HFFc6 (cell line): ENCODE measurements at places on chromosomes 3 and 15. TPM values are rescaled to one million over a fixed set of nuclear protein-coding genes. Genes with fewer than 3 reads are reported as not detected.

The UBXN7 gene
- 45.7 to 62.3 TPM (median 59.2 TPM) in 3 replicates for total RNA-seq

The SH2D7 gene
- total RNA-seq, result not detected in 3 replicates

The CLEC3B gene
- total RNA-seq, result 0.84 to 1.4 TPM (median 1.1 TPM) in 3 replicates

The IMPG2 gene
- total RNA-seq, result 0.07 to 0.08 TPM (median 0.07 TPM) in 3 replicates

The TRH gene
- not detected in 3 replicates for total RNA-seq

DNA sequence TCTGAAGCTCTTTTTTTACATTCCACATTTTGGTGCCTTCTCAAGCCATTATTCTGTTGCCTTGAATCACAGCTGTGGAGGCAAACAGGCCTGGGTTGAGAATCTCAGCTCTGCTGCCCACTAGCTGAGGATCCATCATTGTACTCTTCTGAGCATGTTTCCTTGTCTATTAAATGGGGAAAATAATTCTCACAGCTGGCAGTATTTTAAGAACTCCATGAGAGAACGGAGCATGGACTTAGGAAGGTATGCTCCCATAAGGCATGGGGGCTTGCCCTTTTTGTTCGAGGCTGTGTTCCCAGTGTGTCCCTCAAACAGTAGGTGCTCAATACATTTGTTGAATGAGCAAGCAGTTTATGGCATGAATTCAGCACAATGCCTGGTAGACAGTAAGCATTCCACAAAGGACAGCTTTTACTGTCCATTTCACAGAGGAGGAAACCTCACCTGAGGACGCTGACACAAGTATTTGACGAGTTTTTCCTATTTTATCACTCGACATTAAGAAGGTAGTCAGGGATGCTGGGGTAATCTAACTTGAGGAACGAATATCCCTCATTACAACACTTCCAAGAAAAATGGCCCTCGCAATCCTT, 2.1 kb upstream of the PTPRG start:
- DNase-seq, result peak; percentile 47

DNA sequence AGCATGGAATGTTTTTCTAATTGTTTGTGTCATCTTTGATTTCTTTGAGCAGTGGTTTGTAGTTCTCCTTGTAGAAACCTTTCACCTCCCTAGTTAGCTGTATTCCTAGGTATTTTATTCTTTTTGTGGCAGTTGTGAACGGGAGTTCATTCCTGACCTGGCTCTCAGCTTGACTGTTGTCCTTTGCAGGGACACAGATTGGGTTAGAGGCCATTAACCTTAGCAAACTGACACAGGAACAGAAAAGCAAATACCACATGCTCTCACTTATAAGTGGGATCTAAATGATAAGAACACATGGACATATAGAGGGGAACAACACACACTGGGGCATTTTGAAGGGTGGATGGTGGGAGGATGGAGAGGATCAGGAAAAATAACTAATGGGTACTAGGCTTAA, 52.2 kb upstream of the RORA start:
- no peak for DNase-seq

- no peak for DNase-seq
Measured at GRCh38 chr3:114451051-114451451, 157.2 kb downstream of the TIGIT start.

DNA sequence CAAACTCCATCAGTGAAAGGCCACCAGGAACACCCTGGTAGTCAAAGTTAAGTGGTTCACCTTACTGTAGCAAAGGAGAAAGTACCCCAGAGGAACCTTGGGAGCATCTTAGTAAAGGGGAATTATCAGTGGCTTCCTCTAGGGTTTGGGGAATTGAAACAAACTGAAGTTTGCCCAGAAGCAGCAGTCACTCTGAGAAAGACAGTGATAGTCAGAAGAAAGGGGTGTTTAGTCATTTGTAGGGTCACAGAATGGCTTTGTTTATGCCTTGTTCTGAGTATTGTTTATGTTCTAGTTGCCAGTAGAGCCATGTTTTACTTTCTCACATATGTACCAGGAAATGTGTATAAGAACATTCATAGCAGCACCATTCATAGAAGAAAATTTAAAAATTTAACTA, 93.8 kb downstream of the FHIT start:
- no peak for DNase-seq

DNA sequence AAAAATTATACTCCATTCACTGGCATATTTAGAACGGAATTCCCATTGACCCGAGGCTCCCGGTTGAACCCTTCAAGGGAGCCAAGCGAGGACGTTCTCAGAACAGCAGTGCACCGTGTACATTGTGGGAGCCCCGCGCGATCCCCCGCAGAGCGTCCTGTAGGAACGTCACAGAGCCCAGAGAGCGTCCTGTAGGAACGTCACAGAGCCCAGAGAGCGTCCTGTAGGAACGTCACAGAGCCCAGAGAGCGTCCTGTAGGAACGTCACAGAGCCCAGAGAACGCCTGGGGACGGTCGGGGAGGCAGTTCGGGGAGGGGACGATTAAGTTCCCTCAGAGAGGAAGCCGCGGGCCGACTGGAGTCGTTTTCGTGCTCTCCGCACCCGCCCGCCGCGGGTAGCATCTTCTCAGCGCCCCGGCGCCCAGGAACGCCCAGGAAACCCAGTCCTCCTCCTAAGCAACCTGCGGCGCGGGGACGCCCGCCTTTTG, 506 bp upstream of the ATP1B3 start:
- DNase-seq, result peak; percentile 60

GRCh38 chr15:89393056-89393455, 58.4 kb upstream of the POLG start:
- DNase-seq, result no peak

DNA sequence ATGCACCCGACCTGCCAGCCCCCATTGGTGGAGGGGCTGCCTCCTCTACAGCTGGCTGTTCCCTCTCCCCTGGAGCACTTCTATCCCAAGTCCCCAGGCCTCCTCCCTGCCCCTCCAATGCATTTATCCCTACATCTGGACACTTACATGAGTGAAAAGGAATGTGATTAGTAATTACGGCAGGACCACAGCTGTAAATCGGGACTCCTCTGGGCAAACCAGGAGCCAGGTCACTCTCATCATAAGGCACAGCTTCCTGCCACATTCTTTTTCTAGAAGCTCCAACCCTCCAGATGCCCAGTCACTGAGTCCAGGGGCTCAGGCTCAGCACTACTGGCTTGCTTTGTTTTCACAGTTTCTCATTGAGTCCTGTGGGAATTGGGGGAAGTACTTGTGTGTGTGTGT, 54.3 kb downstream of the IL20RB start:
- peak; percentile 33 for DNase-seq

GRCh38 chr15:71708741-71709140, 101.6 kb upstream of the NR2E3 start:
- no peak for DNase-seq

DNA sequence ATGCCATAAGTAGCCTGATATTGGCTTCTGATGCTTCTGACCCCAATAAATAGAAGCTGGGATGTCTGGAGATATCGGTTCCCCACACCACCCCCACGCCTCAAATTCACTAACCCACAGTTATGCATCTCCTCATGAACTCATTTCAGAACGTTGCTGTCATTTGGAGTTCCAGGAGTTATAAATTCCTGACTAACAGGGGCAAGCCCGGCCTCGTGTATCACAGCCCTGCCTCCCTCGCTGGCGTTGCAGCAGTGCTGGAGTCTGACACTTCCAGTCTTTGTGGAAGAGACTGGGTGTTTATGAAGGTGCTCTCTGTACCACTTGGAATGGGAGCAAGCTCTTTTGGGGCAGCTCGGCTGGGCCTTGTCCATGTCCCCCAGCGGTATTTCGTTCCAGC, 101.0 kb downstream of the ANP32A start:
- no peak for DNase-seq

GRCh38 chr15:88609344-88610090, 11.6 kb upstream of the AEN start:
- DNase-seq, result no peak

GRCh38 chr3:98977520-98977919, 76.0 kb upstream of the DCBLD2 start:
- peak; percentile 74 for DNase-seq

DNA sequence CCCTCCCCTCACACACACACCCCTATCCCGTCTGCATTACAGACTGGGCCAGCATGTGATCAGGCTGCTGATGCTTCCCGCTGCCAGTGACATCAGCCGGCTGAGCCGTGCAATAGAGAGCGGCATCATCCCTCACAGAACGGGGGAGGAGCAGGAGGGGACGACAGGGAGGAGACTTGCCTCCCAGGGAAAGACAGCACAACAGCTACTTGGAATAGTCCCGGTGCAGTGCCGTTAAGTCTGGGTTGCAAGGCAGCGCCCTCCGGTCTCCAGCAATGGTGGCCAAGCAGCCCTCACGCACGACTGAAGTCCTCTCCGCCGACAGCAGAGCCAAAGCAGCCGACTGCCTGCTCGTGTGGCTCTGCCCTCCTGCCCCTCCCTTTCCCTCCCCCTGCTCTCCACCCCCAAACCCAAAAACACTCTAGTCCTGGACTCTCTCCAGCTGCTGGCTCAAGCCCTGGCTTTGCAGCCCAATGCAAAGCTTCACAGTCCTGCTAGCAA, 31.5 kb upstream of the RPS17 start:
- peak; percentile 78 for DNase-seq

- DNase-seq, result no peak
Measured at GRCh38 chr3:6147883-6148282, 713.0 kb upstream of the GRM7 start.

GRCh38 chr3:133750259-133750656, 4.1 kb downstream of the TF start:
- DNase-seq, result no peak

GRCh38 chr3:152769523-152769922, 65.4 kb upstream of the P2RY1 start:
- no peak for DNase-seq

DNA sequence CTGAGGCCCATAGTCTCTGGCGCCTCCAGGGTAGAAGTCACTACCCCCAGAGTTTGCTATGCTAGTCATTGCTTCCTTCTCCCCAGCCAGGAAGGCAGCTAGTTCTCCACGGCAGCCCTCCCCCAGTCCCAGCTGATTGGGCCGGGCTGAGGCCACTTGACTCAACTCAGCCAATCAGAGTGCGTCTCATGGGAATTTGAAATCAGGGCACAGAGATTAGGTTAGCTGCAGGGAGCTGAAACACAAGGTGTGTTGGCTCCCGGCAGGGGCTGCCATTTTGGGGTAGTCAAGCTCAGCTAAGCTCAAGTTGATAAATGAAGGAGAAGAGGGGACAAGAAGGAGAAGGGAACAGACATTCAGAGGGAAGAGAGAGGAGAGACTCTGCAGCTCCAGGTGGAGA, 32.8 kb downstream of the LINGO1 start:
- DNase-seq, result no peak
